ENCODE measurements at places on chromosomes 6 and 20.

GRCh38 chr6:53230775-53231467 lies 82.3 kb upstream of the GCM1 start:
- DNase-seq = no peak

DNA sequence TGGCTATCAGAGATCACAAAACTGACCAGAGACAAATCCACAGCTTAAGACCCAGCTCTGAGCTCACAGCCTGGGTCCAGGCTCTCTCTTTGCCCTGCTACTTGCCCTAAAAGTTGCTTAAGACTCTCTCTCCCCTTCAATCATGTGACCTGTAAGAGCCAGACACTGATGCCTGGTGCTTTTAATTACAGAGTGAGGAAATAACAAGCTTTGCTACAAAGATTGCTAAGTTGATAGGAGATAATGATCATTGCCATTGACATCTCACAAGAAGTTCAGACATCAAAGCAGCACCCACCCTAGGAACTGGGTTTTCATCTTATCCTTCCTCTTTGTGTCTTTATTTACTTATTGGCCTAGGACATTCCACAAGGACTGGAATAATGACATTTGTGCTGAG lies 125.9 kb upstream of the CD93 start:
- no peak for DNase-seq

DNA sequence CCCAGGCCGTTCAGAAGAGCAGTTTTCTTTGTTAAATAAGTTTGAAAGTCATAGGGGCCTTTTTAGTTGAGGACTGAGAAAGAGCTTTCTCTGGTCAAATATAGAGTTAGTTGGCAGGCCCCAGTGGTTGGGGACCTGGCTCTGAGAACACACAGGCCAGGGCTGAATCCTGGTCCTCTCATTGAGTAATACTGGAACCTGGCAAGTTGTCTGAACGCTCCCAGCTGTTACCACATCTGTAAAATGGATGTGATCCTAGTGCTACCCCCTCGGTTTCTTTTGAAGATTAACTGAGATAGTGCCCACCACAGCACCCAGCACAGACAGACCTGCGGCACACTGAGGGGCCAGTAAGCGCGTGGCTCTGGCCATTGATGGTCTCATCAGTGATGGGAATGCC lies 215.5 kb downstream of the ZDHHC14 start:
- DNase-seq = no peak

DNA sequence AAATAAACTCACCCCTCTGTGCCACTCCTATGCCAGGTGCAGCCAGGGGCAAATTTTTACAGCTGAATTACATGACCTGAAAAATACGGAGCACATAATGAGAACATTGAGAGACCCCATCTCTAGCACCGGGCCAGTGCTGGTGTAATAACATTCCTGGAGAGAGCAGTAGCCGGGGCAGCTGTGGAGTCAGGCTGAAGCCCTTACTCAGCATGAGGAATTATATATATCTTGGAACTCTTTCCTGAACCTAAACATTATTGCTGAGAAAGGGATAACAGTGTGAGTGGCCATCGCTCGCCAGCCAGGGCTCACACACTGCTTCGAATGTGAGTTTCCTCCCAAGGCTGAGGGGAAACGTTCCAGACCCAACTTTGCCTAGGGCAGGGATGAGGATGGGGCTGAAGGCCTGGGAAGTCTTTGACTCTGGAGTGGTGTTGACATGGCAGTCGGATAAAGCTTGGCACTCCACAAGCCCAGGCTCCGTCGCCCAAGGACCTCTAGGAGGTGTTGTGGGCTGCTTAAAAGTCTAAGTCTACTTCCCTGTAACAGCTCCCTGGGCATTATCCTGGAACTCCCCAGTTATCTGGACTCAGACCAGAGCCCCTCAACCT lies 269.8 kb downstream of the CDC5L start:
- DNase-seq = no peak

GRCh38 chr20:44034965-44035635 lies 120.4 kb downstream of the TOX2 start:
- DNase-seq = no peak

DNA sequence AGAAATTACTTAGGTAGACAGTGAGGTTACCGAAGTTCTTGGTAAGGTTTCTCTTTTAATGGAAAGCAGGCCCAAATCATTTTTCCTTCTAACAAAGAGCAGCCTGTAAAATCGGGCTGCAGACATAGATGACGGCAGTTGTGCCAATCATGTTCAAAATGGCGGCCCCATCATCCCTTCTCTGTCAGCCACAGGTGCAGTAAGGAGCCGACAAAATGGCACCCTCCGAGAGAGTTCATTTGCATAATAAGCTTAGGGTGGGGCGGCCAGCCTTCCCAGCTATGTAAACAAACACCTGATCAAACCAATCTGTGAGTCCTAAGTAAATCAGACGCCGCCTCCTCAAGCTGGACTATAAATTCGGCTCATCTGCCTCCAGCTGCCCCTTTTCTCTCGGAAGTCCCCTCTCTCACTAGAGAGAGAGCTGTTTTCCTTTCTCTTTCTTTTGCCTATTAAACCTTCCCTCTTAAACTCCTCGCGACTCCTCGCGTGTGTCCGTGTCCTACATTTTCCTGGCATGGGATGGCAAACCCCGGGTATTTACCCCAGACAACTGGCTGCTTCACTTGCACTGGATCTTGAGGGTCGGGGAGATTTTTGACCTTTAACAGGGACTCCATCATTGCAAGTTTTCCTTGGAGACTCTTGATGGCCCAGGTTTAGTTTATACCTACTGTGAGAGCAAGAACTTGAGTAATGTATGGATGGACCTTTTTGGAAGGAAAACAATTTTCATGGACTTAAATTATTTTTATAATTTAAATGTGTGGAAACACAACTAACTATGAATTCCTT lies 8.9 kb upstream of the DDR1 start:
- DNase-seq = no peak

- no peak for DNase-seq
Measured at GRCh38 chr6:135323202-135323668, 142.1 kb downstream of the MYB start.

DNA sequence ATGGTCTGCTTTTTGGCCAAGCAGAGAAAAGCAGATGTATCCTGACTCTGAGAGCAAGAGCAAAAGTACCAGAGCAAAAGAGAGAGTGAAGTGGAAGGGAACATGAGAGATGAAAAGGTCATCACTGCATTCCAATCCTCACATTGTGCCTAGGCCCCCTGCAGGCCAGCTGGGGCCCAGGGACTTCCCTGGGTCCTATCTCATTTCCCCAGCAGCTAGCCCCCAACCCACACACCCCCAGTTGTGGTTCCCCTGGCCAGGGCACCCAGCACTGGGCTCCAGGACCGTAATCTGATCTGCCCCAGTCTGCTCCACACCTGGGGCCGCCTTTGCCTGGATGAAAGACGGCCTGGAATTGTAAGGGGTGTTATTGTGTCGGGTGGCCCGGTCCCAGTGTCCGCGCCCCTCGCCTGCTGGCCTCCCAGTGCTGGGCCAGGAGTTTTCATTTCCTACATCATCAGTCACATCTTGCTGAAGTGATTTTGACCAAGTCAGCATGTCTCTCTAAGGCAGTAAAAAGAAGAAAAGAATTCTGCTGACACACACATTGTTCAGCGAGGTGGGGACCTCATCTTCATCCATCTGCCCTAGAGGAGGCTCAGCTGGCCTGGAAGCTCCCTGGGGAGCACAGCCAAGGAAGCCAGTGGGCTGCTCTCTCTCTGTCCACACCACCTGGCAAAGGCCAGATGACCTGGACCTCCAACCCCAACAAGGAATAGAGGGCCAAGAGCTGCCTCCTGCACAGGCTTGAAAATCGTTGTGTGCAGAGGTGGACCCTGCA lies 4.0 kb upstream of the BMP7 start:
- no peak for DNase-seq

Data from HFF-Myc (cell line).